ENCODE measurements at places on chromosomes 13 and 19.

DNA sequence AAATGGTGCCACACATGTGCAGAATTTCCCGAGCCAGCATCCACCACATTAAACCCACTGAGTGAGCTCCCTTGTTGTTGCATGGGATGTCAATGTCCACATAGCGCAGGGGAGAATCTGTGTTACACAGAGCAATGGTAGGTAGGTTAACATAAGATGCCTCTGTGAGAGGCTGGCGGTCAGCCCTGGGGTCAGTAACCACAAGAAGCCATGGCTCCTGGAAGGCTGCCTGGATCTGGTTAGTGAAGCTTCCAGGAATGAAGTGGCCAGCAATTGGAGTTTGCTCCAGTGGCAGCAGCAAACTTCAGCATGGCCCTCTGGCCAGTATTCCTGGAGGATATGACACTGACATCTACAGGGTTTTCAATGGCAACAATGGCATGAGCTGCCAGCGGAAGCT is 37.0 kb upstream of the PCDH9 start:
- DNase-seq: no peak

DNA sequence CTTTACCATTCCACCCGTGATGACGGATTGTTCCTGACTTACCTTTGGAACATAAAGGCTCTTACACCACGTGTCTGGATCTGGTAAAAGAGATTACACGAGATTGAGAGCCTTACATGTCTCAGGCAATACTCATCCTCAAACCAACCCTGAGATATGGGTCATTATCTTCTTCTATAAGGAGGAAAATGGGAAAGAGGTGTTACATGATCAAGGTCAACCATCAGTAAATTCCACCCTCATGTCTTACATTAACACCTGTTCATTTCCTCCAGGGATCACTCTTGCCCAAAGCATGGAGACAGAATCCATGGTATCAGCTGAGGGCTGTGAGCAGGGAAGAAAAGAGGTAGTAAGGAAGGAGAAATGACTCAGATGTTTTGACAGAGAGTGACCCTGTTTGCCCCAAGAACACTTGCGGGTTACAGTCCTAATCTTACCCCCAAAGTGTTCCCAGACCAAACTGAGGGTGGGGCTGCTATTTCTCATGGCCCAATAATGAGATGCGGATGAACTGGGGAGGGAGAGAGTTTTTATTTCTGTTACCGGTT is 19.6 kb downstream of the LILRB4 start:
- no peak for DNase-seq

DNA sequence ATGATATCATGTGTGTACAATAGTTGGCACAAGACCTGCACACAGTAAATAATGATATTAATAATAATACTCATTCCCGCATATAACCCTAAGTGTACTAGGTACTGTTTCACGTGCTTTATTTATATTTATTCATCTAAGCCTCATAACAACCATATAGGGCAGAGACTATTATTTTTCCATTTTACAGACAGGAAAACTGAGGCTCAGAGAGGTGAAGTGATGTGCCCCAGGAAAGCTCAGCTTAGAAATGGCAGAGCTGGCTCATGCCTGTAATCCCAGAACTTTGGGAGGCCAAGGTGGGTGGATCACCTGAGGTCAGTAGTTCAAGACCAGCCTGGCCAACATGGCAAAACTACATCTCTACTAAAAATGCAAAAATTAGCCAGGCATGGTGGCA is 13.6 kb downstream of the ACP7 start:
- no peak for DNase-seq

- DNase-seq: peak; percentile 68
Measured at GRCh38 chr13:52128714-52129700, at the start of gene NEK5. NEK5 (minus strand) TSS chr13:52129073; CDS start chr13:52127482, 1,591 bp downstream.

DNA sequence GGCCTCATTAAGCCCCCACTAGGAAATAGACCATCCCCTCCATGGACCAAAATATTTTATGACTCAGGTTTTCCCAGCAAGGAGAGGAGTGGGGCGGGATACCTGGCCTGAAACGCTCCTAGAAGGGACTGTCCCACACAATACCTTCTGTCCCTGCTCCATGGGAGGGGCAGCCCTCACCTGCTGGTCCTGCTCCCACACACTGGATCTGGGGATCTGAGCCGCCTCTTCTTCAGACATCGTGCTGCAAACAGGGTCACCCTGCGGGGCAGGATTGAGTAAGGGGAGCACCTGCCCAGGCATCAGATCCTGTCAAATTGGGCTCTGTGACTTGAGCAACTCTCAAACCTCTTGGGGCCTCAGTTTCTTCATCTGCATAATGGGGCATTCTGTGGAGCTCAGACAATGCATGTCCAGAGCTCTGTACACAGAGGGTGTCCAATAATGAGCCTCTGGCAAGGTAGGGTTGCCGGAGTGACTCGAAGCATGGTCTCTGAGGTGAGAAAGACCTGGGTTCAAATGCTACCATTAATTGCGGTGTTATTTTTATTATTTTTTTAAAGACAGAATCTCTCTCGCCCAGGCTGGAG is 1.1 kb downstream of the PLIN5 start:
- DNase-seq: no peak

DNA sequence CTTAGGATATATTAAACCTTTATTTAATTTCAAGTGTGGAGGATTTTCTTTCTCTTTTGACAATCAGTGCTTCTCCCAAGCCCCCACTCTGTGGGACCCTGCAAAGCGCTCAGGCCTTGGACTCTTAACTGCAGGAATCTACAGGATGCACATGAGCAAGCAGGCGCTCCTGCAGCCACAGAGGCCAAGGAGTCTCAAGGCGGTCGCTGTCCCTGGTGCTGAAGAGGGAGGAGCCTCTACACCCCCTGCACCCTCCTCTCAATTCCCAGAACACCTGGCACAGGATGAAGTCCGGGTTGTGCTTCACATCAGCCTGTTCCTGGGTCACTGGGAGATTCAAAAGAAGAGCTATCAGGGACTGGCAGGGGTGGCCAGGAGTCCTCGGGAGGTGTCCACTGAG is 13.5 kb downstream of the OR10H4 start:
- no peak for DNase-seq

DNA sequence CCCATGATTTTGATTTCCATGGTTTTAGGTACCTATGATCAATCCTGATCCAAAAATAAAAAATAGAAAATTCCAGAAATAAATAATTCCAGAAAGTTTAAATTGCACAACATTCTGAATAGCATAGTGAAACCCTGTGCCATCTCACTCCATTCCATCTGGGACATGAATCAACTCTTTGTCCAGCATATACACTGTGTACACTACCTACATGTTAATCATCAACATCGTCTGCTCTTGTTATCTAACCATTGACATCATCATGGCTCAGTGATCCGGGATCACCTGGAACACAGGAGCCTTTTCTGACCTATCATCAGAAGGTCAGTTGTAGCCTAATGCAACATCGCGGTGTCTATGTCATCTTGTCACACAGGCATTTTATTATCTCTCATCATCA is 75.6 kb downstream of the MYO16 start:
- peak; percentile 17 for DNase-seq

DNA sequence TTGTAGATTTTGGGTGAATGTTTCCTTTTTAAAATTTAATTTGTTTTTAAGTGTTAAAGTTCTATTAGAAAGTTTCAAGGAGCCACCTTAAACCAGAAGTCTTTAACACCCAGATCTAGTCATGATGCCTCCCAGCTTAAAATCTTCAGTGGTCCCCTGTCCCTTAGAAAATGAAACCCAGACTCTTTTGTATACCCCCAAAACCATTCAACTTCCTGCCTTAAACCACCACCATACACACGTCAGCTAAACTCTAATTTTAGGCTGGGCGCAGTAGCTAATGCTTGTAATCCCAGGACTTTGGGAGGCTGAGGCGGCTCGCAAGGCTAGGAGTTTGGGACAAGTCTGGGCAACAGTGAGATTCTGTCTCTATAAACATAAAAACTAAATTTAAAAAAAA is 37.9 kb downstream of the N4BP2L1 start:
- no peak for DNase-seq

DNA sequence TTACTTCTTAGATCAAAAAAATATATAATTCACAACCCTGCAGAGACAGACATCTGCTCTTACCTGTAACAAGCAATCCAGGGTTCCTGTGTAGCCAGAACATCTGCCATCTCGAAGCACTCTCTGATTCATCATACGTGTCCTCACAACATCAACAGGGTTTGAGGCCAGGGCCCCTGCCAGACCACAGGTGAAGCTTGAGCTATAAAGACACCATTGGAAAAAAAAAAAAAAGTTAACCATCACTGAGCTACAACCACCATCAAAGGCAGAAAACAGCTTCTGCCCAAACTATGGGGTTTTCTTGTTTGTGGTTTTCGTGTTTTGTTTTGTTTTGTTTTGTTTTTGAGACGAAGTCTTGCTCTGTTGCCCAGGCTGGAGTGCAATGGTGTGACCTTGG is 19.3 kb downstream of the SLC25A30 start:
- peak; percentile 20 for DNase-seq

- peak; percentile 55 for DNase-seq
Measured at GRCh38 chr19:11191273-11191755, 6.0 kb downstream of the KANK2 start.

- no peak for DNase-seq
Measured at GRCh38 chr13:74182491-74182890, 48.3 kb upstream of the KLF12 start.

GRCh38 chr19:55638864-55639359 is 1.9 kb upstream of the ZNF580 start:
- peak; percentile 67 for DNase-seq

DNA sequence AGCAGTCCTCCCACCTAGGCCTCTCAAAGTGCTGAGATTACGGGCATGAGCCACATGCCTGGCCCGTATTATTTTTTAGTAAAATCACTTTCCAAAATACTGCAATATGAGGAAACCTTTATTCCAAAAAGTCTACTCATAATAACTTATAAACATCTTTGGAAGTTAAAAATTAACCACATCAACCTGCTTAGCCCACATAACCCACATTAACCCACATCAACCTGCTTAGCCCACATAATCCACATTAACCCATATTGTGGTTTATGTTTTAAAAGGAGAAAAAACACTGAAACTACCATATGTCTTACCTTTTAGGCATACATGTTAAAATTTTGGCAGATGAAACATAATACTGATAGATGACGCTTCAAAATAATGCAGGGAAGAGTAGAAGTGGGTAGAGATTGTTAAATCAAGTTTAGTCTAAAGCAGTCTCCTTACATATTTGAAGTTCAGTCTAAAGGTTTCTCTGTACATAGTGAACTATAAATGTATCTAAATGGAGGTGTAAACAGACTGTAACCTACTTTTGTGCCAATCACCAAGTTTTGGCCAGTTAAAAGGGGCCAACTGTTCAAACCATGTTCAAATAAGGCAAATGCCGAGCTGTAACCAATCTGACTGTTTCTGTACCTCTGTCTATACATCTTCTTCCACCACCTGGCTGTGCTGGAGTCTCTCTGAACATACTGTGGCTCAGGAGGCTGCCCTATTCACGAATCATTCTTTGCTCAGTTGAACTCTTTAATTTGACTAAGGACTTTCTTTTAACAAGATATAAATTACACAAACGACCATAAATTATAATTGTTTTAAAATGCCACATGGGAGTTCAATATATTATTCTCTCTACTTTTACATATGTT is 14.5 kb downstream of the KPNA3 start:
- no peak for DNase-seq

- no peak for DNase-seq
Measured at GRCh38 chr13:114264886-114265611, 16.4 kb upstream of the UPF3A start.

GRCh38 chr19:11848594-11849469 is at the start of gene ZNF439:
ZNF439 (plus strand) TSS chr19:11848726; CDS start chr19:11848868, 142 bp downstream.
- DNase-seq: no peak

DNA sequence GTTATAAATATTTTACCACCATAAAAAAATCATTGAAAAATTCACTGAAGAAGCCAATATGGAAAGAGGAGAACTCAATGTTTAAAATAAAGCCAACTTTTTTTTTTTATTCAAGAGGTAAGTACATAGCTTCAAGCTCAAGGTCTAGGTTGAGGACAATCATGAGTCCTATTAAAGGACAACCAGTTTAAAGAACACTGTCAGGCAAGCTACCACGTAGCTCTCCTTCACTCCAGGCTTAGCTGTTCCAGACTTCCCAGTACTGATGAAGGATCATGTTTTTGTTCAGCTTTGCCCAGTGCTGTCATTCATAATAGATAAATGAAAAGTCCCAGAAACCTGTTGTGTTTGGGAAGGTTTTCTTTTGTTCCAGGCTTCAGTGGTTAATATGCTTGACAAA is 10.0 kb upstream of the MLNR start:
- DNase-seq: no peak

- DNase-seq: peak; percentile 81
Measured at GRCh38 chr13:45370922-45371406, 30.0 kb upstream of the TPT1 start.

DNA sequence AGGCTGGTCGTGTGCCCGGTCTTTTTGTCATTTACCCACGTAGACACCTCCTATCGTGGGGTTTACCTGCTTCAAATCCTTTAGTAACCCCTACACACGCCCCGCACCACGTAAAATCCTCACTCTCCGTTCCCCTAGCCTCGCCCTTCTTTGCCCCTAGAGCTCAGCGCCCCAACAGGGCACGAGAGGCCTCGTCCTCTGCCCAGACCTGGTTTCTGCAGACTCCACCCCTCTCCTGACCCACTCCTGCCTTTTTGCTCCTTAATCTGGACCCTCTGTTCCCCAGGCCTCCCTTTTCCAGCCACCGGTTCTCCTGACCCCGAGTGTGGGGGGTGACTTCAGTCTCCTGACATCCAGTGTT is 412 bp downstream of the ZNF528 start:
- no peak for DNase-seq

DNA sequence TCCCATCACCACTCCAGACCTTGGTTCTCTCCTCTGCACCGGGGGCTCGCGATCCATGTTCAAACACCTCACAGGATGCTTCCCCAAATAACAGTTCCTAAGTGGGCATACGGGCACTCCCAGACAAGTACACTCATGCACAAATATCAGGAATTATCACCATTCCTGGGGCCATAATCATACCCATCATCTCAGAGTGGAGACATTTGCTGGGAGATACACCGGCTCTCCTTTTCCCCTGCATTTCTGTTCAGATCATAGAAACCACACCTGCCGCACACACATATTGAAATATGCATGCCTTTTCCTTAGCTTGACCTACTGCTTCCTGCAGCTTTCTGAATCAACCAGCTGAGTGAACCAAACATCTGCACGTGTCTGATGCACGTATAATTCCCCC is 33.9 kb upstream of the MBNL2 start:
- DNase-seq: no peak

DNA sequence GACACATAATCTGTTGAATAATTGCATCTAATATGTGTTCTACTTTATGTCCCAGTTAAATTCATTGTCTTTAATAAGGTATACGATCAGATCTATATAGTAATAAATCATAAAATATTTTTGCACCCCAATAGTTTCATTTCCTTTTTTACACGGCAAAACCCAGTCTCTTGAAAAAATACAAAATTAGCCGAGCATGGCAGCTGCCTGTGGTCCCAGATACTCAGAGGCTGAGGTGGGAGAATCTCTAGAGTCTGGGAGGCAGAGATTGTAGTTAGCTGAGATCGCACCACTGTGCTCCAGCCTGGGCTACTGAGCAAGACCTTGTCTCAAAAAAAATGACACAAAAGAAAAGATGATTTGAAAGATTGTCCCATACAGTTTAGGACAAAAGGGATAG is 52.3 kb upstream of the PARP4 start:
- no peak for DNase-seq

Measured in SW480 (cell line).